ENCODE measurements at places on chromosomes 7 and 10.

GRCh38 chr10:121438333-121438732, 159.9 kb downstream of the FGFR2 start:
- no peak for DNase-seq

DNA sequence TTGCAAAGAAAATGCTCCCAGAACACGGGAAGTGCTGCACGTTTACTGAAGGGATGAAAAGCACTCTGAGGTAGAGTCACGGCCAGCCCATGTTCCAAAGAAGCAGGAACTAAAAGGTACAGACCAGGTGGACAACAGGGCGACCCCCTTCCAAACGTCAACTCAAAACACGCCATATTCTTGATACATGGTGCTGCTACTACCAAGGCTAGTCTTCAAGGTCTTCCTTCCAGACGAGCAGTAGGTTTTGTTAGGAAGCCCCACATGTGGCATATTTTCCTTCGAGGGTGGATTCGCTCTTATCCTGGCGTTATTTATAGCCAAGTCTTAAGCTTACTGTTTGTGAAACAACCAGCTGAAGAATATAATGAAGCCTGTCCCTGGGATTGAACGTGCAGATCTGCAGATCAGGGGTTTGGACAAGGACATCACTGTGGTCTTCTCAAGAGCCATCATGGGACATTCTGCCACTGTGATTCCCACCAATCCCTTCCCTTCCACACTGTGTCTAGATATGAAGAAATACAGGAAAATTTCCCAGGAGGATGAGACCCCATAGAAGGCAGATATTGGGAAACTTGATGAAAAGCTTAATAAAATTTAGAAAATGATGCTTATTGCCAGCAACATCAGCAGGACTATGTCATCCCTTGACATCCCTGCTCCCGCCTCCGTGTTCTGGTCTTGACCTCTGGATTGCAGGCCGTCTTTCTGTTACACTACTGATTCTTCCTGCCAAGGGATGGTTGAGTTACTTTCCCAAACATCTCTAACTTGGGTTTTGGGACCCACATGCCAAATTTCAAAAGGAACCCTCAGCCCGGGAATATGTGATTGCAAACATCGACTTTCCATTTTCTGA, 734.4 kb downstream of the PARD3 start:
- no peak for DNase-seq

DNA sequence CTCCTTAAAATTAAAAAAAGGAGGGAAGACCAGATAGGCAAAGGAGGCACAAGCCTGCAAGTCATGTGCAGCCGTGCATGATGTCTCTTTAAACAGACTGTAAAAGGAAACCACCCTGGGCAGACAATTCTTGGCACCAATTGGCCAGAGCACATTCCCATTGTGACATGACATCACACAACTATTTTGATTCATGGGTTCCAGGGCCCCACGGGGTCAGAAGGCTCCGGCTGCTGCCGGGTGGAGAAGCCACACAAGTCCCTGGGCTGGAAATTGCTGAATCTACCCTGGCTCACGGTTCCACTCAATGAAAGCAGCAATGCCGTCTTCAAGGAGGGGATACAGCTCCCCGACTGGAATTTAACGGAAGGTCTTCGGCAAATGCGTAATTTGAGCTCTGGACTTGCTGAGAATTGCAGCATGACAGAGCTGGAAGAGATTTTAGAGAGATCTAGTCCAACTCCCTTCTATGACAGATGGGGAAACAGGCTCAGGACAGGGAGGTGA, 140.5 kb downstream of the PRKAG2 start:
- DNase-seq: peak; percentile 71

DNA sequence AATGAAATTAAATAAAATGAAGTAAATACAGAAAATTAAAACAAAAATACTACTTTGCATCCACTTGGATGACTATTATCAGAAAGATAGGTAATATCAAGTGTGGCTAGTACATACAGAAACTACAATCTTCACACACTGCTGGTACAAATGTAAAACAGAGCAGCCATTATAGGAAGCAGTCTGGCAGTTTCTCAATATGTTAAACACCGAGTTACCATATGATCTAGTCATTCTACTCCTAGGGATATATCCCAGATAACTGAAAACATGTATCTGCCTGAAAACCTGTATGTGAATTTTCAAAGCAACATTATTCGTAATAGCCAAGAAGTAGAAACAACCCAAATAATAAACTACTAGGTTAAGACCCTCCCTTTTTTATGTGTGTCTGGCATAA, 33.4 kb downstream of the LARP4B start:
- no peak for DNase-seq

DNA sequence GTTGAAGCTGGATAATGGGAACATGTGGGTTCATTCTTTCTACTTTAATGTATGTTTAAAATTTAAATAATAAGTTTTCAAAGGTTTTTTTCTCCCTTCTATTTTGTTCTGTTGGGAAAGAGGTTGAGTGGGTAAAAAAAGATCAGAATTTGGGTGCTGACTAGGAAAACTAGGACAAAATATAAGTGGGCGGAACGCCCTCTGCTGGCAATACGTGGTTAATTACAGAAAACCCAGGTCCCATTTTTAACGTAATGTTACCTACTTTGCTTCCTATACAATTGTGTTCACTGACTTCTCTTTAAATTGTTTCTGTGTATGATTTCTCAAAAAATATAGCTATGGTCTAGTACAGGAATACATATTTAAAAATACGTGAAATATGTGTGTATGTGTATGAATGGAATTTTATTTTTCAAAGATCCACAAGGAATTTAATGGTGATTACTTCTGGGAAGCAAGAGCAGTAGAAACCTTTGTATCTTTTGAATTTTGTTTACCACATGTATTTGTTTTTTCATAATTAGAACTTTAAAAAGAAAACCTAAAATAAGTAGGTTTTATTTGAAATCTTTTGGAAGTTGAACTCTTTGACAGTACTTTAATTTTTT, 8.7 kb downstream of the ECD start:
- DNase-seq: no peak

GRCh38 chr10:69458430-69459100, 7.3 kb downstream of the TSPAN15 start:
- DNase-seq: no peak

- DNase-seq: no peak
Observed at GRCh38 chr7:14807507-14807906, 95.0 kb downstream of the DGKB start.

Measured in NCI-H2081 treated with DMSO at 0.1 percent for 48 hours (cell line).